ENCODE measurements at places on chromosomes 5 and 9.
A peak's percentile ranks its signal among the peaks of the same experiment; 100 is the strongest.

- DNase-seq: no peak
Observed at GRCh38 chr9:125464591-125465385, 203.2 kb downstream of the GAPVD1 start.

GRCh38 chr5:178589180-178590140 lies 733 bp downstream of the COL23A1 start:
- no peak for DNase-seq

- peak; percentile 43 for DNase-seq
Observed at GRCh38 chr9:37963936-37964739, 60.2 kb upstream of the SLC25A51 start.

- DNase-seq: no peak
Observed at GRCh38 chr9:83972286-83972685, 7.7 kb downstream of the HNRNPK start.

- DNase-seq: no peak
Observed at GRCh38 chr9:89752154-89752553, 147.3 kb downstream of the GADD45G start.

DNA sequence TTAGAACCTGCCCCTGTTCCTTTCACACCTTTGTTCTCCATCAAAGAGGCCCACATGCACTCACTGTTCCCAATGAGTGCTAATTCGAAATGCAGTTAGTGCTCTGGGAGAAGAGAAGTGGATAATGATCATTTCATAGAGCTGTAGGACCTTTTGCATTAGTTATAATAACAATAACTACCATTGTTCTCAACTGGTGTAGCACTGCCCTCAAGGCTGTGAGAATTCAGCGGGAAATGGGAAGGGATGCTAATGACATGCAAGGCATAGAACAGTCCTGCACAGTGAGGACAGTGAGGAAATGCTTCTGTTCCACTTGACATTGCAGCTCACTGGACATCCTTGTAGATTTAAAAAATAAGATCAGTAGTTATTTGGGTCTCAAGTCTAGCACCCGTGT lies 187.4 kb downstream of the FBXL7 start:
- no peak for DNase-seq

DNA sequence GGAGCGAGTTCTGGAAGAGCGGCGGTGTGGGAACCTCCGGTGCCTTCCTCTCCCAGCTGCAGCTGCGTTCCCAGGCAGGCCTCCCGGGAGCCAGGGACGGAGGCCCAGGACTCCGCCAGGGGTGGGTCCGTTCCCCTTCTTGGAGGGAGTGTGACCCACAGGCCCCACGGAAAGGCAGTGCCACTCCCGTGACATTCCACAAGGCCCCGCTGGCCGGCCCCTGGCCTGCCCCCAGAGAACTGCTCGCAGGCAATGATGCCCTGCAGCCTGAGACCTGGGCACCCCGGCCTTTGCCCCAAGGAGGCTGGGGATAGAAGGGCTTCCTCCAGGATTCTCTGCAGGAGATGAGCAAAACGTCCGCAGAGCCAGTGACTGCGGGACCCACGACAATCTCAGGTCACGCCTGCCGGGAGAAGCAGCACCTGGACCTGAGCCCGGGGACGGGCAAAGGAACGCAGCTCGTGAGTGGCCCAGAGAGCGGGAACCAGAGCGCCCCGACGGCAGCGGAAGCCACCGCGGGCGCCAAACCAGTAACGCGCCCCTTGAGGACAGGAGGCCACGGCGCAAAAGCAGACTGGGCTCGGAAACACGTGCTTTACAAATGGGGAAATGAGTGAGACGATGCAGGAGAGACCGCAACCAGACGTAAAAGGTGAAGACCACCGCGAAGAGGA lies 9.3 kb downstream of the OBP2B start:
- DNase-seq: no peak

DNA sequence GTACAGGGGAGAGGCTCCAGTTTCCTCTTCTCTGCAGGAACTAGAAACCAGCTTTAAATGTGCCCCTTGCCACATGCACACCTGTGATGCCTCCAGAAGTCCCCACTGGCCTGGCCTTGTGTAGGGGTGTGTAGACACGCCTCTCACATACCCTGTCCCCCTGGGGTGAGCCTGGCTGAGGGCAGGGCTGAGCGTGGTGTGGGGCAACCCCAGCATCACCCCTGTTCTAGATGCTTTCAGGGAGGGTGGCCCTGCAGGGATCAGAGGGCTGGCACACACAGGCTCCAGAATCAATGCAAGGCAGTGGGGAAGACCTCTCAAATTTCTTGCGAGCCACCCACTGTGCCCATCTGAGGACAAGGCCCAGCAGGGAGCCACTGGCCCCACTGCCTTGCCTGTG lies 54.7 kb downstream of the NXNL2 start:
- no peak for DNase-seq

DNA sequence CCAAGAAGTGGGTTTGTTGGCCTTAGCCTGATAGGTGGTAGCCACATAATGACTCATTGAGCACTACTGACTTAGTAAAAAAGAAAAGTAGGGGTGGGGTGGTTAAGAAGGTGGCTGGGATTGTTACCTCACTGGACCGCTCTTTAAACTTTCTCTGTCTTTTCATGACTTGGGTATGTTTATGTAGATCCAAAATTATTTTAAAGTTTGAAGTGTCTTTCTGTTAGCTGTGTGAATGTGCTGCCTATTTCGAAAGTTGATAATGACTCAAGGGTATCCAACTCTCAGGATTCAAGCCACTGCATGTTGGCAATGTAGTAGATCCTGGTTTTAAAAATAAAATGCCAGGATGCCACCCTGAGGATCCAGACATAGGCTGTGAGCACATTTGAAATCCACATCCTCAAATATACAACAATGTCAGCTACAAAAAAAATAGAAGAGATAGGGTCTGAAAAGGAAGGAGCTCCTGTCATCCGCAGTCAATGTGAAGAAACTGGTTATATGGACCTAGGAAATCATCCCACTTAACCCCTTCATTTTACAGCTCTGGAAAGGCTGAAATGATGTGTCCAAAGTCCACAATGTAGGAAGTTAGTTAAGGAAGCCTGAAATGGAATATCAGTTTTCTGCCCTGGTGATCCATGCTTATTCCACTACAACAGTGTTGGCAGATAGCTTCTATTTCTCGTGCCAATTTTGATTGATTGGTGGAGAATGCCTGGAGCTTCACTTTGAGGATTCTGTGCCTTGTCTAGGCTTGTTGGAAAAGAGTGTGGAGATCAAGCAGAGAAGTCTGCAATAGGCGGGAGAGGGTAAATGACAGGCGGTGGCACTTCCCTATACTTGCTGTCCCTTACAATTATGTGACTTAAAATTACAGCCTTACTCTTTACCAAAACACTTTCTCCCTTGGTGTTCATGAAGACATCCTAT lies 23.4 kb downstream of the ZNF462 start:
- no peak for DNase-seq

DNA sequence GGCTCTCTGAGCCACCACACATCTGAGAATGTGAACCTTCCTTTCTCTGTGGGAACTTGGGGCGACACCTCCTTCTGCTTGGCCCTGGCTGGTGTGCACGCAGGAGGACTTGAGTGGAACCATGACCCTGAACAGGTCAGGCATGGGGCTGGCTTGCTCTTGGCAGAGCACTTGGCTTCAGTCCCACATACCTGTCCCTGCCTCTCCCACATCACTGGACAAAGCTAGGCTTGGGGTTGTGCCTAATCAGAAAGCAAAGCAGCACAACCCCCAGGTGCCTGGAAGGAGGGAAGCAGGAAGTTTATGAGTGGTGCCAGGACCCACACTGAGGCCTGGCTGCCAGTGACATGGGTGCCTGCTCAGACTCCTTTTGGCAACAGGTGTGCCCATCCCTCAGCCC lies 13.2 kb downstream of the GADD45G start:
- DNase-seq: no peak

DNA sequence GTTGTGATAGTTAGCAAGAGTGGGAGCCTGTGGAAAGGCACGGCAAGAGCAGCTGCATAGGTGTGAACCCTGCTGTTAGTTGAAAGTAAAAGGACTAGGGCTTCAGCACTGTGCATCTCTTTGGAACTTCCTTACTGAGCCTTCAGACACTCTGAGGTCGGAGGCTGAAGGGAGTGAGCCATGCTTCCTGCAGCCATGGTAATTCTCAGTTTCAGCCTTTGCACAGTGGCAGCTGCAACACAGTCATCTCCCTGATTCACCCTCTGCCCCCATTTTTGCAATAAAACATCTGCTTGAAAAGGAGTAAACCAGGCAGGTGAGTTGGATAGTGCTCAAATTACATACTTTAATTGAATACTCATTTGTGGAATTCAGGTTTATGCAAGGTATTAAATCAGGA lies 6.5 kb upstream of the TLE4 start:
- DNase-seq: no peak

GRCh38 chr5:68932830-68933434 lies 160.9 kb upstream of the SLC30A5 start:
- no peak for DNase-seq

GRCh38 chr5:144710637-144711036 lies 540.0 kb downstream of the KCTD16 start:
- peak; percentile 48 for DNase-seq

DNA sequence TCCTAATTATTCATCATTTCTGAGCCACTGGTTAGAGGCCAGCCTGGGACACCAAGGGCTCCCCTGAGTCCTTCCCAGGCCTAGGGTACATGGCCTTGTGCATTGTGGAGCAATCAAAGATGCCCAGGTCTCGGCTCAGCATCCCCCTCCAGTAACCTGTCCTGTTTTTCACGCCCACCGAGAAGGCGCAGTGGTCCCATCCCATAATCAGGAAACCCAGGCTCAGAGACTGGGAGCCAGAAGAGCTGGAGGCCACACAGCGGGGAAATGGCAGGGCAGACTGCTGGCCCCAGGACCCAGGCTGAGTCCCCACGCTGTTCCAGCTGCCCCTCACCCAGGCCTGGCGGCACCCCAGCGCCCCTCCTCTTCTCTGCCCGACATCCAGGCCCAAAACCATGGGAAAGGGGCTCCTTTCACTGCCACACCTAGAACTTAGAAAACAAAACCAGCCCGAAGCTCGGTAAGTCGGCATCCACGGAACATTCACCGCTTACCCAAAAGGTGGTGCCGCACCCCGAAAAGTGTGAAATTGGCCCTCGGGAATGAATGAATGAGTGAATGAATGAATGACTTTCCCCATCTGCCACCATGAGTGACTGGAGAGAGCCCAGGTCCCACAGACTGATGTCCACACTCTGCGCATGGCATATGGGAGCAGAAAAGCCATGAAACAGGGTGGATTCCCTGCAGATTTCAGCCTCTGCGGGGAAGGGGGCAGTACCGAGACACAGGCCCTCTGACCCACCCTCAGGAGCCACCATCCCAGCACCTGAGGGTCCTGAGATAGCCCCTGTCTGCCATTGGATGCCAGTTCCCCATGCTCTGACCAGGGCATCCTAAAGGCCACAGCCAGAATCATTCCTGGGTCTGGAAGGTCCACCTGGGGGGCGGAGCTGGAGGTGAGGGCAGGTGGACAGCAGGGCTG lies 132.5 kb downstream of the OLFM1 start:
- no peak for DNase-seq

- no peak for DNase-seq
Observed at GRCh38 chr5:103801681-103802080, 239.1 kb upstream of the NUDT12 start.

- DNase-seq: no peak
Observed at GRCh38 chr9:97412626-97413385, 910 bp downstream of the TDRD7 start.

DNA sequence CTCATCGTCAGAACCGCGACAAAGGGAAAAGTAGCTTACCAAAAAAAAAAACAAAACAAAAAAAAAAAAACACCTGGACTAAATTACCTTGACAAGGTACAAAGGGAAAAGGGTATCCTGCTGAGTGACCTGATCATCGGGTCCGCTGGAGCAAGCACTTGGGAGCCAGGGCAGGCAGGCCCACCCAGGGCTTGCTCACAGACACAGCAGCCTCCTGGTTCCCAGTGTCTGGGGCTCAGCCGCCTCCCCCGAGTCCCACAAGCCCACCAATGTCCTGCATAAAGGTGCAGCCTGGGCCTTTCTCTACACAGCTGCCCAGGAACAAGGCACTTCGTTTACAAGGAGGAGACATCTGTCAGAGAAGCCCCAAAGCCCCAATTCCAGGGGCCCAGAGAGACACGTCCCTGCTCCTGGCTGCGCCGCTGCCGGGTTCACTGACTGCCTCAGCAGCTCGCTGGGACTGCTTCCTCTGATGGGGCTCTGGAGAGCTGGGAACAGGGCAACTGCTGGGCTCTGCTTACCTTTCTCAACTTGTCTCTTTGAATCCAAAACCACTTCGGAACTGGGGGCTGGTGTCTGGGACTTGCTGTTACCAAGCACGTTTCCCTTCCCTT lies 63.4 kb downstream of the GOLM1 start:
- DNase-seq: no peak

DNA sequence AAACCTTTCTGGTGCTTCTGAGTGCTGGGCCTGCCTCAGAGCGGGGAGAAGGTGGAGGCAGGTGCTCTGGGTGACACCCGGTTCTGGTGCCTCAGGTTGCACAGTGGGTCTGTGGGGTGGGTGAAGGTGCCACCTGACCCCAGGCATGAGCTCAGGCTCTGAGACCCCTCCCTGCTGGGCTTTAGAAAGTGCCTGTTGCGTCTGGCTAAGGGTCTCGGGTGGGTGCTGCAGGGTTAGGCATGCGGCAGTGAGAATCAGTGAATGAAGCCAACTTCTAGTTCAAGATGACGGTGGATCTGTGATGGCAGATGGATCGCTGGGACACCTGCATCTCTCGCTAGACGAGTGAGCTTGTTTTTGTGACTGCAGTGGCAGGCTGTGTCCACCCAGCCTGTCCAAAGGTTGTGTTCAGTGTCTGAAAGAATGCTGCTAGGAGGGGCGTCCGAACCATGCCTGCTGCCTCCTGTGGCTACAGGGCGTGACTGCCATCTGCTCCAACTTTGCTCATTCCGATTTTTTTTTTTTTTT lies 5.0 kb downstream of the SQSTM1 start:
- DNase-seq: no peak

GRCh38 chr9:108586471-108587139 lies 269.2 kb downstream of the ACTL7B start:
- DNase-seq: no peak

DNA sequence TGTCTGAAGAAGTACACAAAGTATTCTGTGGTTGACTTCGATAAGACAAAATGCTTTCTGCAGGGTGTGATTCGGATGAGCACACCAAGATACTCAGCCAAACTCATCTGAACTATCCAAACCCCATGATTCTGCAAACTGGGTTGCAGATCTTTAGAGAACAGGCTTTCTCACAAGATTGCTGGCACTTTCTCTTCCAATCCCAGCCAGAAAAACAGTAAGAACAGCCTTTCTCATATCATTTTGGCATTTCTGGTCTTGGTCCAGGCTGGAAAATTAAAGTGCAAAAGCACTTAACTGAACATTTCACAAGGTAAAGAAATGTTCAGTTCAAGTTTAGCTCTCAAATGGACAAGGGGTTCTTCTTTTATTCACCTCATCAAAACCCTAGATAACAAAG lies 269.1 kb downstream of the NR2F1-AS1 start:
- no peak for DNase-seq

DNA sequence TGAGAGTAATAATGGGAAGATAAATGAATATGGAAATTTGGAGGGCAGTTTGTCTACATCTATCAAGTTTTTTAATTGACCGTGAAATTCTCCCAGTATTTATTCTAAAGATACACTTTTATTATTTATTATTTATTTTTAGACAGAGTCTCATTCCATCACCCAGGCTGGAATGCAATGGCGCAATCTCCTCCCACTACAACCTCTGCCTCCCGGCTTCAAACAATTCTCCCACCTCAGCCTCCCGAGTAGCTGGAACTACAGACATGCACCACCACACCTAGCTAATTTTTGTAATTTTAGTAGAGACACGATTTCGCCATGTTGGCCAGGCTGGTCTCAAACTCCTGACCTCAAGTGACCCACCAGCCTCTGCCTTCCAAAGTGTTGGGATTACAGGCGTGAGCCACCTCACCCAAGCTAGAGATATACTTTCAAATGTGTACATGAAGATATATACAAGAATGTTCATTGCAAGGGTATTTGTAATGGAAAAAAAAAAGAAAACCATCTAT lies 97.7 kb upstream of the SLC12A2 start:
- no peak for DNase-seq

Measured in DMS79 (cell line).